ENCODE measurements at places on chromosomes 6 and 20.
A peak's percentile ranks its signal among the peaks of the same experiment; 100 is the strongest.

GRCh38 chr20:52364405-52364804 lies 172.8 kb upstream of the ZFP64 start:
- DNase-seq, result no peak

GRCh38 chr6:133606852-133607251 lies 282.1 kb upstream of the TCF21 start:
- no peak for DNase-seq

GRCh38 chr6:131960371-131961133 lies 9.4 kb upstream of the CCN2 start:
- DNase-seq, result no peak

DNA sequence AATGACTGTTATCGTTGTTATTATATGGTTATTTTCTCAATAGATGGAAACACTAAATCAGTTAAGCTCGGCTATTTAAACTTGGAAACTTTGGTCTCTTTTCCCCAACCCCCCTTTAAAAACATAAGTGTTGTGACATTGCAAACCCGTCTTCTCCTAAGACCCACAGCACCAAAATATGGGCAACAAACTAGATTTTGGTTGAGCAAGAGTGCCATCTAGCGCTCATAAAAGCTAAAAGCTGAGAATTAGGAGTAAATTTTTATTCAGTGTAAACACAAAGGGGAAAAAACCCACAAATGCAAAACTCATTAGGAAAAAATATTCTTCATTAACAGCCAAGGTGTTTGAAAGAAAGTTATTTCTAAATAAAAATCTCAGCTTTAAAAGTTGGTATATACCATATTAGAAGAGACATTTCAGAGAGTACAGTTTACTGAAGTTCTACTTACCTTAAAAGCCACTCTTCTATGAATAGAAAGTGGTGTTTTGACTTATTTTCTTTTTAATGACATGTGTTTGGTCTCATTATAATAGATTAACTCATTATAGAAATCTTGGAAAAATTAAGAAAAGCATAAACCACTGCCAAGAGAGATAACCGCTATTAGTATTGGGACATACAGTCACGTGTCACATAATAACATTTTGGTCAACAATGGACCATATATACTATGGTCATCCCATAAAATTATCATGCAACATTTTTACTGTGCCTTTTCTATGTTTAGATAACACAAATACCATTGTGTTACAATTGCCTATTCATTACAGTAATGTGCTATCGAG lies 21.1 kb downstream of the SESN1 start:
- DNase-seq, result peak; percentile 29

DNA sequence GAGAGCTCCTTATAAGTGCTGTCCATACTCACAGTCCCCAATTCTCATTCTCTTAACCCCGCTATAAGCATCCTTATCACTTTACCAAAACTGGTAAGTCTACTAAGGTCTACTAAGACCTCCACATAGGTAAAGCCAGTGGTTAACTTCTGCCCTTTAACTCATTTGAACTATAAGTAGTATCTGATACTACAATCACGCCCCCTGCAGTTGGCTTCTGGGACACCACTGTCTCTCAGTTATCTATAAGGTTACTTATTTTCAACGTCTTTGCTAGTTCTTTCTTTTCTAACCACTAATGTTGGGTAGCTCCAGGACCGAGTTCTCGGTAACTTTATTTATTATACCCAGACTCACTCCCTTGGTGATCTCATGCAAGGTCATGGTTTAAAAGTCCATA lies 142.6 kb downstream of the ARHGAP18 start:
- DNase-seq, result no peak

- DNase-seq, result no peak
Observed at GRCh38 chr6:56913285-56914074, 41.4 kb upstream of the BEND6 start.

DNA sequence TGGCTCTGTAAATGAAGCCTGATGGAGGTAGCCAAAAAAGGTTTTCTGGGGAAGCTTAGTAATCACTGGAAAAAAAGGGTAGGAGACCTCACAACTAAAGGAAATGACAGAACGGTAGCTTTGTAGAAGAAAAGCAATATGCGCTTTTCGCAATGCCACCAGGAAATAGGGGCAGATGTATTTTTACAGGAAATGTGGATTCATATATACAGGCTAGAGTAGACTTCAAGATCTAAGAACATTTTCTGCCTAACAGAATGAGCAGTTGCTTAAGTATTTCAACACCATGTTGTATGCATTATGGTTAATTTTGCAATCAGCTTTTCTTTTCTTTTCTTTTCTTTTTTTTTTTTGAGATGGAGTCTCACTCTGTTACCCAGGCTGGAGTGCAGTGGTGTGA lies 219.6 kb downstream of the CD83 start:
- DNase-seq, result no peak

DNA sequence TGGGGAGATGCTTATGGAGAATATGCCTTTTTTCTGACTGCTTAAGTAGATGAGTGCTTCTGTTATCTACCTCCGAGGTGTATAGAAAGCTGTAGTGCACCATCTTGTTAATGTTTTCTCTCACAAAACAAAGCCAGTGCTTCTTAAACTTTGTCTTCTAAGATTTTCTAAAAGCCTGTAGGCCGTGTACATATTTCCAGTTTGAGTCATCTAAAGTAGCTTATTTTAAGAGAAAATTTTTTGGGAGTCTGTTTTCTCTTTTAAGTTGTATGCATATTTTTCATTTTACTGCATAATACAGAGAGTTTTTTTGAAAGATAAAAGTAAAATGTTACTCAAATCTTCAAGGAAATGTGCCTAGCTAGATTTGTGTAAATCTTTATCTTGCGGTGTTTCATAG lies 151.7 kb downstream of the GRIK2 start:
- DNase-seq, result no peak

GRCh38 chr6:7500752-7501282 lies 40.7 kb upstream of the DSP start:
- DNase-seq, result no peak

GRCh38 chr6:34958734-34959133 lies 69.7 kb downstream of the ANKS1A start:
- no peak for DNase-seq

DNA sequence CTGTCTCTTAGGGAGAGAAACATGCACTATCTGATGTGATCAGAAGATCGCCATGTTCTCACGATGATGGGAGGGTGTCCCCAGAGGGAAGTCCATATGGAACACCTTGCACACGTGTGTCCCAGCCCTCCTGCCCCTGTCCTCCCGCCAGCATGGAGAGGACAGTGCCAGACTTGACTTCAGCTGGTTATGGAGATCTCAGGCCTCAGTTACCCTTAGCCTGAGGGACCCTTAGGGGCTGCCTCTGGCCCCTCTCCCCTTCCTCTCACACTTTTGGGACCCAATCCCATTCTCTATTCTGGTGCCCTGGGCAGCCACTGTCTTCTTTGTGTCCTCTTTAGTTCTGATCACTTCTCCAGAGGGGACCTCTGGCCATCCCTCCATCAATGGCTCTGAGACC lies 1.6 kb downstream of the TREML4 start:
- no peak for DNase-seq

DNA sequence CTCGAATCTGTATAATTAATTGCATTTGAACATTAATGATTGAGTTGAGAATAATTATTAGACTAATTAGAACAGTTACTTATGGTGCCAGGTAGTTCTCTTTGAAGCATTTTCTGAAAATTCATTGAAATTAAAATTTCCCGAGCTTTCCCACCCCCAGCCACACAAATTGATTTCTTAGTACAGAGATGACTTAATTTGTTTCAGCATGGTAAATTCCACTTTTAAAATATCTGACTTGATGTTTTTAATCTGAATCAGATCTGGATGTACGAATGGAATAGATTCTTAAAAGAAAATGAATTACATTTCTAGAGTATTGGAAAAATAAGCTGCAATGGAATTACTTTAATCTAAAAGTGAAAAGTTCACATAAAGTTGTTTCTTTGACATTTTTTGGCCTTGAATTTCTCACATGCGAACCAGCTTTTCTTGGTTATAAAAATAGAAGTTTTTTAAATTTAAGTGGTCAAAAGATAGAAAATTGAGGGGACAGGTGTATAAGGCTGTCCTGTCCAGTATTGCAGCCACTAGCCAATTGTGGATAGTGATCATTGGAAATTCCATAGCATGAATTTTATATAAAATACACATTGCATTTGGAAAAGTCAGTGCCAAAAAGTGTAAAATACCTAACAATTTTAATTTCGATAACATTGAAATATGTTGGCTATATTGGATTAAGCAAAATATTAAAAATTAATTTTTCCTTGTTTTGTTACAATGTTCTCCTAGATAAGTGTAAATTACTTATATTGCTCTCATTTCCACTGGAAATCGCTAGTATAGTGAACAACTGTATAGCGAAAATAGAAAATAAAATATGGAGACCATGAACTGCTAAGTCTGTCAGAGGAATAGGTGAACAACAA lies 102.9 kb downstream of the OR2B2 start:
- no peak for DNase-seq

GRCh38 chr20:37981568-37981967 lies 51.7 kb downstream of the TTI1 start:
- no peak for DNase-seq

DNA sequence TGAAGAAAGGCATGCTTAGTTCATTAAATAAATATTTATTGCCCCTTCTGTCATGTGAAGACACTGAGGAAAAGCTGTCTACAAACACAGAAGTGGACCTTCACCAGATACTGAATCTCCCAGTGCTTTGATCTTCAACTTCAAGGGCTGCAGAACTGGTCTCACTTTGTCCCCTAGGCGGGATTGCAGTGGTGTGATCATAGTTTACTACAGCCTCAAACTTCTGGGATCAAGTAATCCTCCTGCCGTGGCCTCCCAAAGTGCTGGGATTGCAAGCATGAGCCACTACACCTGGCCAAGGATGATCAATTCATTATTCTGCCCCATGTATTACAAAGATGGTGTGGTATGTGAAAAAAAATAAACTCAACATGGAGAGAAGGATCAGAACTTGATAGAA lies 496.2 kb upstream of the HS3ST5 start:
- DNase-seq, result no peak

DNA sequence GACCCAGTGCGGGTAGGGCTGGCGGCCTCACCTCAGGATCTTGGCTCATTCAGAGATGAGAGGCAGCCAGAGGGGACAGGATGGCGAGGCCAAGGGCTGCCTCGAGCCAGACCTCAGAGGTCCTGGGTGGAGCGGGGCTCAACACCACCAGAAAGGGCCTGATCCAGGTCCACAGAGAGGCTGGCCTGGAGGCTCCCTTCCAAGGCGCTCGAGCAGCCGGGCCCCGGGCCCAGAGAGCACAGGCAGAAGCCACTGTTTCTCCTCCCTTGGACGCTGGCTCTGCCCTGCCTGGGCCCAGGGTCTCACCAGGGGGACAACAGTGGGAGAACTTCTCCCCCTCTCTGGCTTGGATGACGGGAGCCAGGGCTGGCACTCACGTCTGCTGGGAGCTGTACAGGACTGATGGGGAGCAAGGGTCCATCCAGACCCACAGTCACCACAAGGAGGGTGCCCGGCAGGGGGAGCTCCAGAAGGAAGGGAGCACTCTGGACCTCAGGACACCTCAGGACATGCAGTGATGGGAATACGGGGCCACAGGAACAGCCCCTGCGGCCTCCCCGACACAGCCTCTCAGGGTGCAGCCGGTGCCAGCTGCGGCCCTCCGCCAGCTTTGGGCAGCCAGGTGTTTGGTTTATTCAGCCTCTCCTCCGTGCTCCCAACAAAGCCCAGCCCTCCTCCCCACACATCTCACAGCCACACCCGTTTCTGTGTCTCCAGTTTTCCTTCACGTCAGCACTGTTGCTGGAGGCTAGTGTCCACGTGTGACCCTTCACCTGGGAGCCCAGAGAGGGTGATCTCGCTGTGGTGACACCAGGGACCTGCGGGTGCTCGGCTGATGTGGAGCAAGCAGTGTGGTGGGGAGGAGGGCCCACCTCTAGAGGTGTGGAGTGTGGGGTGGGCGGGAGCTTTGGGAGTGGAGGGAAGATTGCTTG lies 8.7 kb downstream of the RPS21 start:
- DNase-seq, result no peak

DNA sequence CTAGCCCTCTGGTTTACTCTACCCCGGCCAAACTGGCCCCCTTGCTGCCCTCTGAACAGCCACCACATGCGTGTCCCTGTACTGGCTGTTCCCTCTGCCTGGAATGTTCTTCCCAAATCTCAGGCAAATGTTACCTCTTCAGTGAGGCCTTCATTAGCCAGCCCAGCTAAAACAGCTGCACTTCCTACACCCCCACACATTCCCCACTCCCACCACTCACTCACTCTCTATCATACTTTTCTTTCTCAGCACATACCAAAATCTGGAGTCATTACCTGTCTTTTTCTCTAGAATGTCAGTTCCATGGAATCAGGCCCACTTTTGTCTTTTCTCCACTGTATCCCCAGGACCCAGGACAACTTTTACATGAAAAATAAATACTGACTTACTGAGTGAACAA lies 401.2 kb upstream of the SULF2 start:
- no peak for DNase-seq

- DNase-seq, result no peak
Observed at GRCh38 chr20:33814238-33814712, 3.1 kb downstream of the CHMP4B start.

GRCh38 chr6:100509101-100509500 lies 44.4 kb upstream of the SIM1 start:
- no peak for DNase-seq

DNA sequence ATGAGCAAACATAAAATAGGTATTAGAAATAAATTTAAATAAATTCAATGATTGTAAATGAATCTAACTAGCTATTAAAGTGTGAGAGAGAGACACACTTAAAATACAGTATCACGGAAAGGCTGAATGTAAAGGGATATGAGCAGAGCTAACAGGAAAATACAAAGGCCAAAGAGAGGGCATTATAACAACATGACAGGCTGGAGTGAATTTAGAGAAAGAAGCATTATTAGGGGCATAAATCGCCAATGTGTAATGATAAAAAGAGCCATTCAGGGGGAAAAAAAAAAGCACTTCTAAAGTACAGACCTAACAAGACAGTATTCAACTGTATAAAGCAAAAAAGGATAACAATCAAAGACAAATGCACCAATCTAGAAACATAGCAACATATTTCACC lies 28.1 kb downstream of the DACT2 start:
- no peak for DNase-seq

- no peak for DNase-seq
Observed at GRCh38 chr6:129634411-129635230, 75.4 kb downstream of the ARHGAP18 start.
